Colonic mucosa (tissue), 4 donors: ENCODE measurements at places on chromosomes 1 and 21. TPM values are rescaled to one million over a fixed set of nuclear protein-coding genes. Genes with fewer than 3 reads are reported as not detected.

Gene CYYR1
- 5.5 TPM for total RNA-seq

Gene EVA1C
- total RNA-seq = 9.9 TPM

DNA sequence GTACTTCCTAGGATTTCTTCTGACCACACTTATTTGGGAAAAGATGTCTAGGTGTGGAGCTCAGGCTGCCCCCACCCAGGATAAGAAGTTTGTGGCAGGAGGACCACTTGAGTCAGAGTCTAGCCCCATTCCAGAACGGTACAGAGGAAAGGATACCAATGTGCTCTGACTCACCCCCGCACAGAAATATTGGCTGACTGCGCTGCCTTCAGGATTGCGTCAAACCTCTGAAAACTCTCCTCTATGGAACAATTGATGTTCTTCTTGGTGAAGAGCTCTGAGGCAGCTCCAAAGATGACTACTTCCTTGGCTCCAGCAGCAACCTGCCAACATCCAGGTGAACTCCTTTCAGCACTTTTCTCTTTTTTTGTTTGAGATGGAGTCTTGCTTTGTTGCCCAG is 11.2 kb downstream of the HMGCL start:
- no peak for DNase-seq

Gene SMCP
- total RNA-seq = not detected

Gene JAM2
- total RNA-seq = 3.7 TPM

Gene SPRR1A
- total RNA-seq = not detected

GRCh38 chr1:209822706-209823105 is 5.1 kb upstream of the UTP25 start:
- no peak for DNase-seq

DNA sequence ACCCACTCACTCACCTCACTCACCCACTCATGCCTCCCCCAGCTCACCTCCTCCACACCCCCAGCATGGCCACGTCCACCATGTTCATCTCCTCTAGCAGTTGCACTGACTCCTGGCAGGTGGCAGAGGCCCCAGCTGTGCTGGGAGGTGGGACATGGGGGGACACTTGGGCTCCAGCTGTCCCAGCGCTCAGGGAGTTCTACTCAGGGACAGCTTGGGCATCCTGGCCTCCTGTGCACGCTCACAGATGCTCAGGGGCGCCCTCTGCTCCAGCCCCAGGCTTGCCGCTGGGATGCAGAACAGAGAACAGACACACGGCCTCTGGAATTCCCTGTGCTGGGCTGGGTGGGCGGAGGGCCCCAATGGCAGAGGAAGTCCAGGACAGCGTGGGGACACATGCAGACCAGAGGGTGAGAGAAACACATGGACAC is 5.2 kb downstream of the KRTAP10-8 start:
- no peak for DNase-seq

- no peak for DNase-seq
Observed at GRCh38 chr1:181640956-181641355, 157.6 kb downstream of the CACNA1E start.
